Pulmonary artery endothelial cell (primary cell): ENCODE measurements at places on chromosomes 12 and 14. TPM values are rescaled to one million over a fixed set of nuclear protein-coding genes. Genes with fewer than 3 reads are reported as not detected.

ACOT6 gene
- total RNA-seq, result not detected in 2 replicates

CEBPE gene
- not detected in 2 replicates for total RNA-seq

ARHGDIB gene
- total RNA-seq, result 231 and 318 TPM in 2 replicates

HCAR1 gene
- total RNA-seq, result under 0.01 and 0.04 TPM in 2 replicates

CLEC1B gene
- total RNA-seq, result 0.18 TPM in 1 of 2 replicates, not detected in the other

AQP5 gene
- 0.07 and 0.60 TPM in 2 replicates for total RNA-seq

ALDH1L2 gene
- total RNA-seq, result 2.5 and 2.9 TPM in 2 replicates

CIROP gene
- total RNA-seq, result not detected in 2 replicates

KCNA5 gene
- not detected in 2 replicates for total RNA-seq

SLC2A14 gene
- not detected in 2 replicates for total RNA-seq

LRP1-AS gene
- not detected in 2 replicates for total RNA-seq

PHETA1 gene
- total RNA-seq, result 7.5 and 10.2 TPM in 2 replicates
